ENCODE measurements at places on chromosomes 3 and 15. TPM values are rescaled to one million over a fixed set of nuclear protein-coding genes. Genes with fewer than 3 reads are reported as not detected.
A peak's percentile ranks its signal among the peaks of the same experiment; 100 is the strongest.

The SPRED1 gene
- 0.19 TPM for total RNA-seq

The GOLGA8K gene
- total RNA-seq, result not detected

The ZNF502 gene
- total RNA-seq, result 0.73 TPM

The MEX3B gene
- 1.4 TPM for total RNA-seq

DNA sequence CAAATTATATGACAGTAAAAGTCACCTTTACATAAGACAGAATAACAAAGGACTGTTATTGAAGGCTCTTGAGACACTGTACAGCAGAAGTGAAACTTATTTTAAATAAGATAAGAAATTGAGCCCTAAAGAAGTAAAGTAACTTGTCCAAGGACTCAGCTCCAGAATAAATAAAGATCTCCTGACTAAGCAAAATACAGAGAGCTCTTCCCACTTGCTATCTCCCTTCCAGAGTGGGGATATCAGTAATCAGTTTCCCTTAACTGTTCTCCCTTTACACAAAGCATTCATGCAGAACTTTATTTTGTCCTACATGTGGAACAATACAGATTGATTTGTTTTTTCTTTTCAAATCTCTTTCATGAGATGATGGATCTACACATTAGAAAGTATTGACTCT lies 129.5 kb upstream of the BHLHE40 start:
- ATAC-seq, result no peak

DNA sequence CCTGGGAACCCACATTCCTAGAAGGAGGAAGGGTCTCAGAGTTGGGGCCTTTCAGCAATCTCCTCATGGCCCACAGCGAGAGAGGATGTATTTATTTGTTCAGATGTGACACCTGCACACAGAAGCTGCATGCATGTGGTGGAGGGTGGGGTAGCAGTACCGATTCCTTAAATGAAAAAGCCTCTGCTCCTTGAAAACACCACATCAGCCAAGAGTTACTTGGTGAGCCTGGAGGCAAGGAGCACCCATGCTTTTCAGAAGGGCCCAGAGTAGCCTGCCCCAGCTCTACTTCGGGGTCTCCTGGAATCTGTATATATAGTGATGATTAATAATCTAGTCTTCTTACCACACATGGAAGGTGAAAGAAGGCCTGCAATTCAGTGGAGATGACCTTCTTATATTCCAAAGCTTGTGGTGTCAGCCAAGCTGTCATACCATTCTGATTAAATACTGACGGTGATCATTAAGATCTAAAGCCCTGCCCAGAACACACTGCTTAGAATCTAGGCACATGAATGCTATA lies 33.5 kb downstream of the SEMA6D start:
- no peak for ATAC-seq

DNA sequence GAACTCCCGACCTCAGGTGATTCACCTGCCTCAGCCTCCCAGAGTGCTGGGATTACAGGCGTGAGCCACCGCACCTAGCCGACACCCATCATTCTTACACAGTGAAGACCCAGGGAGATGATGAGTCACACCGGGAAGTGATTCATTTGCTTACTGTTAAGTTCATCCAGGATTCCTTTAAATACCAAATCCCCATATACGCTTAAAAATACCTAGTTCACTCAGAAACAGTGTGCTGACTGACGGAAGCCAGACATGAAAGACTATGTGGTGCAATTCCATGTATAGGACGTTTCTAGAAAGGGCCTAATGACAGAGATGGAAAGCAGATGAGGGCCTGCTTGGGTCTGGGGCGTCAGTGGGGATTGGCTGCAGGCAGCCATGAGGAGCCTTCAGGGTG lies 75.2 kb downstream of the APBA2 start:
- ATAC-seq, result peak; percentile 33

DNA sequence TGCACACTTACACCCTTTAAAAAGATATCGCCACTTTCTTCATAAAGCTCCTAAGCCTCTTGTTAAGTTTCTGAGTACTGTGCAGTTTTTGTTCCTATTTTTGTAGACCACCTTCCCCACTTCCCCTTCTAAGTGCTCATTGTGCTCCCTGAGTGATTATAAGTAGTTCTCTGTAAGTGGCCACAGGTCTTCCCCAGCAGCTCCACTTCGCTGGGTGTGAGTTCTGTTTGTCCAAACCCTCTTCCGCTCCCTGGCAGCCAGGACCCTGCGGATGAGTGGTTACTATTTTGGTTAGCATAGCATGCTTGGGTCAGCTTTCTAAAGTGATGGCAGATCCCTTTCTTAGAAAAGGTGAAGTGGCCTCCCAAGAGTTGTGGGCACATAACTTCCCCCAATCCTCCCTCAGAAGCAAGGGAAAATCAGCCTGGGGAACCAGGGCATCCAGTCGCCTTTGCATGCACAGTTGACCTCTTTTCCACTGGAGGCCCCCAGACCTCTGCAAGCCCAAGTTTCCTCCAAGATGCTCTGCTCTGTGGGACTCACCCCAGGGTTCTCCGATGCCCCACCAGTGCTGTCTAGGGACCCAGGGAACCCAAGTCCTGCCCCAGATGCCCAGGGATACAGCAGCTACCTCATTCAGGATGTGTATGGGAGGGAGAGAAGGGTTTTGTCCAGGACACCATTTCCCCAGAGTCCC lies 69.6 kb downstream of the ATP10A start:
- ATAC-seq, result no peak

DNA sequence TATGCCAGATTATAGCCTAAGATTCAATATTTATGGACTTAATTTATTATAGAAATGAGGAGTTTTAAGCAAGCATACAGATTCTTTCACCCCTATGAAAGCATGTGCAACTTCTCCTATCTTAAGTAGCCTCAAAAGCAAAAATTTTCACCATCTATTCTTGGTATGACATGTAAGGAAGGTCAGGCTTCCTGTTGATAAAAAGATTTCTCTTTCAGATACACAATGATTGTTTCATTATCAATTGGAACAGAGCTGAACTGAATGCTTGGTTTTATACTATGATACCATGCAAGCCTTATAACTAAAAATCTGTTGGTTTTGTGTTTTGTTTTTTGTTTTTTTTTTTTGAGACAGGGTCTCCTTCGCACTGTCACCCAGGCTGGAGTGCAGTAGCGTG lies 3.9 kb downstream of the GRK7 start:
- ATAC-seq, result peak; percentile 35

DNA sequence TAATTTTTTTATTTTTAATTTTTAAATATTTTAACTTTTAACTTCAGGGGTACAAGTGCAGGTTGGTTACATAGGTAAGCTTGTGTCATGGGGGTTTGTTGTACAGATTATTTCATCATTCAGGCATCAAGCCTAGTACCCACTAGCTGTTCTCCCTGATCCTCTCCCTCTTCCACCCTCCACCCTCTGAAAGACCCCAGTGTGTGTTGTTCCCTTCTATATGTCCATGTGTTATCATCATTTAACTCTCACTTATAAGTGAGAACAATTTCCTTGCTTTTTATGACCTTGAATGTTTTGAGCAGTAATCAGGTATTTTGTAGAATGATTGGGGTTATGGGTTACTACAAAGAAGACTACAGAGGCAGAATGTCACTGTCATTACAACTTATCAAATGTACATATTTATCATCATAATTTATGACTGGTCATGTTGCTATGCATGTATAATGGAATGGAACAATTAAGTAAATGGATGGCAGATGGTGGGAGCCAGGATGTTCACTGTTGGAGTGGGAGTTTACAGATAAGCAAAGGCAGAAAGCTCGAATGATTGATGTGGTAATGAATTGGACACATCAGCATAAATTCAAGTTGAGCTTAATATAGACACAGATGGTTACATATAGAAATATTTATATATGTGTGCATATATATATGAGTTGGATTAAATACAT lies 563.8 kb upstream of the ROBO1 start:
- ATAC-seq, result no peak

GRCh38 chr3:25335356-25335755 lies 92.7 kb upstream of the RARB start:
- ATAC-seq, result no peak

DNA sequence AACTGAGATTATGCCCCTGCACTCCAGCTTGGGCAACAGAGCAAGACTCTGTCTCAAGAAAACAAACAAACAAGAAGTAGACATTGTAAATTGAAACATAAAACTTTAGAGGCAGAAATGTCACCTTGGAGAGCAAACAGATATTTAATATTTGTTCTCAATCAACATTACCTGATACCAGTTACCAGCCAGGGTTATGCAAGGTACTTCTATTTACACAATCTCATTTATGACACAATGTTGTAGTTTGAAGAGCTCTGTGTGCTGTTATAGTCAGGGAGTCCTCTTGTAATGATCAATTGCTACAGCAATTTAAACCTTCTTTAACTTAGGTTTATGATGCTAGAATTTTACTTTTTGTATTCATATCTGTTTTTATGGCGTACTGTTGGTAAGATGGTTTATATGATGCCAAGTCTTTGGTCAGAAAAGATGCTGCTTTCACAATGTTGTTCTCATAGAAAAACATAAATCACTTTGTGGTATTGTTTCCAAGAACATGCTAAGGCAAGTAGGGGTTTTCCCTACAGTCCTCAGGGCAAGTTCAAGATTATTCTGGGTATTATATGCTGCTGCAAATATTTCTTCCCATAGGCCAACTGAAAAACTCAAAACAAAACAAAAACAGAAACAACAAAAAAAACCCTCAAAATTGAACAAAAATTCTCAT lies 173.5 kb downstream of the TNIK start:
- peak; percentile 81 for ATAC-seq

- no peak for ATAC-seq
These were observed 683.7 kb upstream of the CBLB start for GRCh38 chr3:106552351-106553043.

GRCh38 chr3:64187065-64187959 lies 38.0 kb downstream of the PRICKLE2 start:
- no peak for ATAC-seq
